ENCODE measurements at places on chromosomes 1 and 21. TPM values are rescaled to one million over a fixed set of nuclear protein-coding genes. Genes with fewer than 3 reads are reported as not detected.

MCOLN3 gene
- total RNA-seq: 0.23 TPM

PIK3C2B gene
- 44.0 TPM for total RNA-seq

LAMB3 gene
- 4.2 TPM for total RNA-seq

ANGEL2 gene
- 41.3 TPM for total RNA-seq

Data from activated CD4-positive, alpha-beta T cell treated with anti-CD3 and anti-CD28 coated beads for 36 hours (primary cell).